Activated B cell treated with CpG ODN at 0.5 μM for 24 hours (primary cell): ENCODE measurements at places on chromosomes 12 and 14. TPM values are rescaled to one million over a fixed set of nuclear protein-coding genes. Genes with fewer than 3 reads are reported as not detected.
A peak's percentile ranks its signal among the peaks of the same experiment; 100 is the strongest.

GRCh38 chr12:82838827-82839226 is 152.1 kb downstream of the TMTC2 start:
- H3K36me3 ChIP-seq: no peaks in the 10 kb centered on the region
- no peak for DNase-seq
- H3K4me3 ChIP-seq: no peak overlapping the region
- no peaks in the 10 kb centered on the region for H3K27me3 ChIP-seq
- H3K27ac ChIP-seq: no peak overlapping the region
- H3K4me1 ChIP-seq: no peaks in the 10 kb centered on the region

DNA sequence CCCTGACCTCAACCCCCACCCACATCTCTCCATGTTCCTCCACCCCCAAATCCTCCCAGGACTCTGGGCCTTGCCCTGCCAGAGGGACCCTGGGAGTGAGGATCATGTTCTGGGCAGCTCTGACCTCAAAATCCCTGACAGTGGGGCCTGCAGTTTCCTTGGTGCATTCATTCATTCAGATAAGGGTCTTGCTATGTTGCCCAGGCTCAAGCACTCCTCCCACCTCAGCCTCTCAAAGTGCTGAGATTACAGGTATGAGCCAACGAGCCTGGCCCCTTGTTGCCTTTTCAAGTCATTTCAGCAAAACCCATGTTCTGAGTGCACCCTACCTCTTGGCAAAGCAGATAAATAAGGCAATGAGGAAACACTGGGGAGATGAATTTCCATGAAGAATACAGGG is 29.6 kb downstream of the ARL6IP4 start:
- H3K27ac ChIP-seq: no peak overlapping the region
- no peaks in the 10 kb centered on the region for H3K4me1 ChIP-seq
- no peak for DNase-seq
- H3K27me3 ChIP-seq: no peaks in the 10 kb centered on the region

The IL31 gene
- total RNA-seq: not detected in 2 replicates

GRCh38 chr14:63964113-63964512 is 111.3 kb downstream of the SYNE2 start:
- no peaks in the 10 kb centered on the region for H3K27me3 ChIP-seq
- DNase-seq: no peak
- no peak overlapping the region for H3K4me3 ChIP-seq
- H3K36me3 ChIP-seq: peaks cover 2% of the 10 kb centered on the region
- no peaks in the 10 kb centered on the region for H3K4me1 ChIP-seq
- no peak overlapping the region for H3K27ac ChIP-seq

- no peak overlapping the region for H3K4me3 ChIP-seq
- H3K27ac ChIP-seq: no peak overlapping the region
- DNase-seq: no peak
- no peaks in the 10 kb centered on the region for H3K4me1 ChIP-seq
- peaks cover 19% of the 10 kb centered on the region for H3K27me3 ChIP-seq
These were observed 27.5 kb downstream of the MMAB start for GRCh38 chr12:109545826-109546225.

GRCh38 chr14:42980419-42980818 is 1373.7 kb downstream of the LRFN5 start:
- H3K4me1 ChIP-seq: no peaks in the 10 kb centered on the region
- H3K27me3 ChIP-seq: no peaks in the 10 kb centered on the region
- DNase-seq: no peak
- no peaks in the 10 kb centered on the region for H3K36me3 ChIP-seq
- H3K27ac ChIP-seq: no peak overlapping the region
- no peak overlapping the region for H3K4me3 ChIP-seq

GRCh38 chr14:69582829-69583228 is 8.2 kb upstream of the CCDC177 start:
- peaks cover 10% of the 10 kb centered on the region for H3K4me1 ChIP-seq
- H3K27me3 ChIP-seq: peaks cover 4% of the 10 kb centered on the region
- no peak for DNase-seq

DNA sequence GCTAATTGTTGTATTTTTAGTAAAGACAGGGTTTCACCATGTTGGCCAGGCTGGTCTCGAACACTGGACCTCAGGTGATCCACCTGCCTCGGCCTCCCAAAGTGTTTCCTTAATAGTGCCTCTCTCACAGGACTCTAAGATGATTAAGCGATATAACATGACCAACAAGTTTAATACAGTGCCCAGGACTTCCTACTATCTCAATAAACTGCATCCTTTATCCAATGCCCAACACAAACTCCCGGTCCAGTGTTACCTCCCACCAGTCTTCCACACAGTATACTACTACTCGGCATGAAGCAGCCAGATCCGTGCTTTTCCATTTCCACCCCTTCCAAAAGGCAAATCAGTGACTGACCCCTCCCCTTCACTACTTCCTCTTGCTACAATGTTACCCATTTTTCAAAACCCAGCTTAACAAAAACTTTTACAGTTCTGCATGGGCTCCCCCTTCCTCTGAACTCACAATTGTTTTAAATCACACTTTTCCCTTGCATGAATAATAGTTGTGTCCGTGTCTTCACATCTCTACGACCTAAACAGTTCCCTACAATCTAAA is 900 bp downstream of the NOP2 start:
- DNase-seq: no peak
- H3K27ac ChIP-seq: peak overlapping the region; percentile 99
- H3K4me3 ChIP-seq: peak overlapping the region; percentile 100
- peaks cover 83% of the 10 kb centered on the region for H3K36me3 ChIP-seq

- no peaks in the 10 kb centered on the region for H3K4me1 ChIP-seq
- H3K4me3 ChIP-seq: no peak overlapping the region
- no peaks in the 10 kb centered on the region for H3K27me3 ChIP-seq
- no peak overlapping the region for H3K27ac ChIP-seq
- H3K36me3 ChIP-seq: peaks cover 56% of the 10 kb centered on the region
These were observed 66.4 kb downstream of the RFLNA start for GRCh38 chr12:124361074-124361970.

The ASPG gene
- not detected in 2 replicates for total RNA-seq

The CCNB1IP1 gene
- total RNA-seq: 34.0 and 35.3 TPM in 2 replicates

- peaks cover 48% of the 10 kb centered on the region for H3K36me3 ChIP-seq
- H3K4me3 ChIP-seq: no peak overlapping the region
- DNase-seq: no peak
These were observed 164.0 kb downstream of the FOXN3 start for GRCh38 chr14:89252887-89253532.

GRCh38 chr14:89920056-89920455 is 34.5 kb downstream of the EFCAB11 start:
- DNase-seq: no peak
- H3K4me3 ChIP-seq: no peak overlapping the region
- peaks cover 2% of the 10 kb centered on the region for H3K4me1 ChIP-seq
- H3K27me3 ChIP-seq: no peaks in the 10 kb centered on the region
- no peak overlapping the region for H3K27ac ChIP-seq

- no peak overlapping the region for H3K4me3 ChIP-seq
- no peak for DNase-seq
- no peak overlapping the region for H3K27ac ChIP-seq
- no peaks in the 10 kb centered on the region for H3K27me3 ChIP-seq
- no peaks in the 10 kb centered on the region for H3K4me1 ChIP-seq
- H3K36me3 ChIP-seq: peaks cover 69% of the 10 kb centered on the region
These were observed 43.9 kb downstream of the DCAF4 start for GRCh38 chr14:72970058-72970630.

The RIN3 gene
- total RNA-seq: 61.3 and 62.6 TPM in 2 replicates

DNA sequence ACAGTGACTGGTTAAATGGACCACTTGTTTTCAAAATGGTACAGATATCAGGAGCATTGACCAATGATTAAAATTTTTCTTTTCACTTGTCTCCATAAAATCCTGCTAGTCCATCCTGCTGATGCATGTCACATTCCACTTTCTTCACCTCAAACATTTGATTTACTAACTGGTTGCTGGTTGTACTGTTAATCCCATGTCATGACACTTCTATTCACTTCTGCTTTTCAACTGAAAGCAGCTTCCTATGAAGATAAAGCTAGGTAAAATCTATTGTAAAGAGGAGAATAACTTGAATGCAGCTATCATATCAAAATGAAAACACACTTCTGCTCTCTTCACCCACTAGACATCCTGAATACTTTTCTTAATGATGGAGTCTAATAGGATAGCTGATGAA is 149.6 kb upstream of the OTX2 start:
- H3K27ac ChIP-seq: no peak overlapping the region
- H3K36me3 ChIP-seq: no peaks in the 10 kb centered on the region
- no peaks in the 10 kb centered on the region for H3K4me1 ChIP-seq

- no peaks in the 10 kb centered on the region for H3K4me1 ChIP-seq
- DNase-seq: no peak
- no peaks in the 10 kb centered on the region for H3K27me3 ChIP-seq
- H3K36me3 ChIP-seq: no peaks in the 10 kb centered on the region
- H3K27ac ChIP-seq: no peak overlapping the region
These were observed 13.7 kb downstream of the CFL2 start for GRCh38 chr14:34700622-34701130.

DNA sequence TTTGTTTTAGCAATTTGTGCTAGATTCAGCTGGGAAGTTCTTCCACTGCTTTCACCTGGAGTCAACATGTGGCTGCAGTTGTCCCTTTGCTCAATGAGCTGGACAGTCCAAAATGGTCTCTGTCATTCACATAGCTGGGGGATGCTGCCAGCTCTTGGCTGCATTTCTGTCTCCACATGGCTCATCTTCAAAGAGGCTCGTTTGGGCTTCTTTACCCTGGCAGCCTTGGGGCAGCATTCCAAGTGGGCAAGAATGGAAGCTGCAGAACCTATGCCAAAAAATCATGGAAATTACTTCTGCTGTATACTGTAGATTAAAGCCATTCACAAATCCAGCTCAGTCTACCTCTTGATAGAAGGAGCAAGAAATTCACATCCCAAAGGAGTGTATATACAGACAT is 199.1 kb downstream of the SLC5A8 start:
- no peaks in the 10 kb centered on the region for H3K36me3 ChIP-seq
- H3K4me1 ChIP-seq: no peaks in the 10 kb centered on the region
- H3K4me3 ChIP-seq: no peak overlapping the region
- DNase-seq: no peak
- no peaks in the 10 kb centered on the region for H3K27me3 ChIP-seq
- no peak overlapping the region for H3K27ac ChIP-seq

The SPTB gene
- total RNA-seq: 0.04 and 0.10 TPM in 2 replicates

The TEDC1 gene
- total RNA-seq: 16.7 and 18.1 TPM in 2 replicates

- DNase-seq: no peak
- no peaks in the 10 kb centered on the region for H3K27me3 ChIP-seq
These were observed 6.1 kb upstream of the AMIGO2 start for GRCh38 chr12:47085815-47086252.

The SVOP gene
- not detected in 2 replicates for total RNA-seq

- no peak overlapping the region for H3K4me3 ChIP-seq
- H3K27me3 ChIP-seq: peaks cover 3% of the 10 kb centered on the region
- H3K36me3 ChIP-seq: no peaks in the 10 kb centered on the region
- no peak for DNase-seq
- no peaks in the 10 kb centered on the region for H3K4me1 ChIP-seq
These were observed 146.0 kb upstream of the RPH3A start for GRCh38 chr12:112645586-112645985.

DNA sequence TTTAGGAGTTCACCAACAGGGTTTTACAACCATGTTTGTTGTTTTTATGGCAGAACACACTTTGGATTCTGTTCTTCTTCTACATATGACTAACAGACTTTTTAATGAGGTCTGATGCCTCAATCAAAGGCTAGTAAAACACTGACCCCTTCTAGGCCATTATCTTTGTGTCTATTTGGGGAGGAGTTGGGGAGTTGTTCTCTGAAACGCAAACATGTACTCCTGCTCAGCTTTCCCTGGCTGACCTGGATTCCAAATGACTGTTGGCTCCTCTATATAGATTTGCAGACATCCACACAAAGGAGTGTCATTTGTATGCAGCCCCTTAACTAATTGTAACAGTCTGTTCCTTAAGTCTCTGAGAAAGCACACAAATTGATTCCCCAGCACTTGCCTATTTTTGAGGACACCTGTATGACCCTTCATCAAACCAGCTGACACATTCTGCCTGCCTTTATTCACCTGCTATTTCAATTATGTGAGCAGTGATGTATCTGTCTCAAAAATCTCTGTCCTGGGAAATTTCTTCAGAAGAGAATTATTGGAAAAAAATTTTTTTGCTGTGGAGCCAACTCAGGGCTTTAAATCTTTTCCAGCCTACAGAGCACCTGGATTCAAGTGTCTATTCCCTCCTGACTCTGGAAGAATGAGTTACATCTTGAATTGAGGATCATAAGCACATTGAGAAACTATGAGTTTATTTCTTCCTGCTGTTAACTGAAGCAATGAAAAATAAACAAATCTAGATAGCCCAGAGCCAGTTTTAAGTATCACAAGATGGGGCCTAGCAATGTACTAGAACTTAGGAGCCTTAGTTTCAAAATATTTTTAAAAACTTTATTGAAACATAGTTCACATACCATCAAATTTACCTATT is 417.2 kb downstream of the RAD51B start:
- H3K4me3 ChIP-seq: no peak overlapping the region
- no peaks in the 10 kb centered on the region for H3K27me3 ChIP-seq
- H3K4me1 ChIP-seq: peaks cover 6% of the 10 kb centered on the region
- H3K36me3 ChIP-seq: no peaks in the 10 kb centered on the region
- no peak overlapping the region for H3K27ac ChIP-seq

DNA sequence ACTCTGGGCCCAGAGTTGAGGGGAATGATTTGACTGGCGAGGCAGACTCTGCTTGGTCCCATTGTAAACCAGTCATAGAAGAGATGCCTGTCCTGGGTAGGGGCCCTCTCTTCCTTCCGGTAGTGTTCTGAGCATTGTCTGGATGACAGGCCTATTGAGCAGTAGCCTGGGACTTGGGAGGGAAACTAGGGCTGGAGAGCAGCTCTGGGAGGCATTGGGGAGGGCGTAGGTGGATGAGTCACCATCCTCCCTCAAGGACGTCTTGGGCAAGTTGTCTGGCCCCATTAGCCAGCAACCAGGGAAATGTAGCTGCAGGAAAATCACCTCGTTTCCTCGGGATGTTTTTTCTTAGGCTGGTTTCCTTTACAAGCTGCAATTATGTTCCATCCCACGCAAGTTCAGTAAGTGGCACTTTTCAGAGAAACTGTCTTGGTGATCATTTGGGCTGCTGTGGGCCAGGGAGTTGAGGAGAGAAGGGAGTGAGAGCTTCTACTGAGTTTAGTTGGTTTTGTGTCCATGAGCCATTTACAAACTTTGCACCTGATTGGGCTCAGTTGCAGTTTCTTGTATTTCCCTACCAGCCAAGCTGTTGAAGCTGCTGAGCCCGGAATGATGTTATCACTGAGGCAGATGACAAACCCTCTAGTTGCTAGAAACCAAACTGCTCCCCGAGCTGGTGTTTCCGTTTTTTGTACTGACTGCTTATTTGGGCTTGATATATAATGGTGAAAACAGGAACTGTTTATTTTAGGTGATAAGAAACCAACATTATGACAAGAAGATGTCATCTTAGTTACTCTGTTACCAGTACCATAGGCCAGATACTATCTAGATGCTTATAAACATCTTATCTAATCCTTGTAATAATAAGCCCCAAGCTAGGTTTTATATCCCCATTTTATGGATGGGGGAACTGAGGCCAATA is 147.6 kb downstream of the CHST11 start:
- no peak for DNase-seq
- H3K4me3 ChIP-seq: peak overlapping the region; percentile 11
- H3K27ac ChIP-seq: peak overlapping the region; percentile 72
- H3K4me1 ChIP-seq: peaks cover 72% of the 10 kb centered on the region
- no peaks in the 10 kb centered on the region for H3K27me3 ChIP-seq
- H3K36me3 ChIP-seq: peaks cover 38% of the 10 kb centered on the region
